Activated naive CD4-positive, alpha-beta T cell (primary cell): ENCODE measurements at places on chromosomes 5 and 9.

GRCh38 chr9:12719431-12719830 is 26.2 kb downstream of the TYRP1 start:
- DNase-seq, result no peak

DNA sequence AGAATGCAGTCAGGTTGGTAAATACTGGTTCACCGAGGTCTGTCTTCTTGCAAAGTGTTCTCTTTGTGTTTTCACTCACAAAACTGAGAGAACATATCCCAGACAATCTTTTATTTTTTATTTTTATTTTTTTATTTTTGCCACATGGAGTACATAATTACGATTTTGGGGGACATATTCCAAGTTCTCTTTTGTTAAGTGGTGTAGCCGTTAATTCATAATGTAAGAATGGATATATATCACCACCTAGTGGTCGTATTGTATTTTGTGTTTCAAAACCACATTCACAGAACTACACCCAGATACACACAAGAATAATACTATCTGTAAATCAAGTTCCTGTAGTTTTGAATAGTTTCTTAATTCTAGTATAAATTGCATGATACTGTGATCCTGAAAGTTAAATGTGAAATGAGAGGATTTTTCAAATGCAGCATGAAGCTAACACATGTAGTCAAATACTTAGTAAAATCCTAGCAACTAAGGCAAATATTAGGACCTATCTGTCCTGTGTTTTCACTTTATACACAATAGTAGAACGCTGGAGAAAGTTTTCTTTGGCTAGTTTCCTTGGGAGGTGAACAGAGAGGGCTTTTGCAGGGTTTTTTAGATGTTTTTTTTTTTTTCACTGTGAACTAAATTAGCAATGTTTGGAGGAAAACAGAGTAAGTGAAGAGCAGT is 92.7 kb downstream of the VCAN start:
- no peak for DNase-seq

DNA sequence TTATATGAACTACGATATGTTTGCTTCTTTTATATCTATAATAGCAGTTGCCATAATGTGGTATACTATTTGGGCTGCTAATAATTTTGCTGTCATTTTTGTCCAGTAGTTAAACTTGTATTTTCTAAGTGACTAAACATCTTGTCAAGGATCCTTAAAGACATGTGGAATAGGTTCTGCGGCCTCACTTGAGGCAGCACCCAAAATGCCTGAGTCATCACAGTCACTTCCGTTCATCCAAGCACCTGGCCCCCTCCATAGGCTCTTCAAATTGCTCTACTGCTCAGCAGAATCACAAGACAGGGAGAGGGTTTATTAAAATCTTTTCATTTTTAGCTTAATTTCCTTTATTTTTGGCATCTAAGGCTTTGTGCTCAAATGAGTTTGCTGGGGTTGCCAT is 259.1 kb downstream of the AOPEP start:
- no peak for DNase-seq

DNA sequence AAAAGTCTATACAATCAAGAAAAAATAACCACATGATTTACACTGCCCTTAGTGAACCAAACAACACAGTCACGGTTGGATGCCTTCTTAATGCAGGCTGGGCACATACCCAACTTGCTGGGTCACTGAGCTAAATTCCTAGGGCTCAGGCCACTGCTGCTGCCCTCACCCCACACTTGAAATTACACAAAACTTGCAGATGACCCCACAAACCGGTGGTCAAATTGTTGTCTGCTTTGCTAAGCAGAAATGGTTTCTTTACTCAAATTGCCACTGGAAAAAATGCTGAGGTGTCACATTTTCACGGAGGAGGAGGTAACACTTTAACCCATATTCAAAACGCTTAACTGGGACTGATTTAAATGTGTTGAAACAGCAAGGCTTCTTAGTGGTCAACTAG is 62.4 kb downstream of the HMHB1 start:
- DNase-seq, result no peak

- no peak for DNase-seq
Observed at GRCh38 chr9:1591310-1591709, 423.8 kb upstream of the SMARCA2 start.

GRCh38 chr5:58456486-58456885 is 3.4 kb downstream of the PLK2 start:
- no peak for DNase-seq

- no peak for DNase-seq
Observed at GRCh38 chr5:173857234-173857633, 30.9 kb upstream of the CPEB4 start.

GRCh38 chr5:150034662-150035061 is 34.1 kb downstream of the HMGXB3 start:
- no peak for DNase-seq

GRCh38 chr9:88143179-88143578 is 4.9 kb upstream of the SPATA31C2 start:
- DNase-seq, result no peak

DNA sequence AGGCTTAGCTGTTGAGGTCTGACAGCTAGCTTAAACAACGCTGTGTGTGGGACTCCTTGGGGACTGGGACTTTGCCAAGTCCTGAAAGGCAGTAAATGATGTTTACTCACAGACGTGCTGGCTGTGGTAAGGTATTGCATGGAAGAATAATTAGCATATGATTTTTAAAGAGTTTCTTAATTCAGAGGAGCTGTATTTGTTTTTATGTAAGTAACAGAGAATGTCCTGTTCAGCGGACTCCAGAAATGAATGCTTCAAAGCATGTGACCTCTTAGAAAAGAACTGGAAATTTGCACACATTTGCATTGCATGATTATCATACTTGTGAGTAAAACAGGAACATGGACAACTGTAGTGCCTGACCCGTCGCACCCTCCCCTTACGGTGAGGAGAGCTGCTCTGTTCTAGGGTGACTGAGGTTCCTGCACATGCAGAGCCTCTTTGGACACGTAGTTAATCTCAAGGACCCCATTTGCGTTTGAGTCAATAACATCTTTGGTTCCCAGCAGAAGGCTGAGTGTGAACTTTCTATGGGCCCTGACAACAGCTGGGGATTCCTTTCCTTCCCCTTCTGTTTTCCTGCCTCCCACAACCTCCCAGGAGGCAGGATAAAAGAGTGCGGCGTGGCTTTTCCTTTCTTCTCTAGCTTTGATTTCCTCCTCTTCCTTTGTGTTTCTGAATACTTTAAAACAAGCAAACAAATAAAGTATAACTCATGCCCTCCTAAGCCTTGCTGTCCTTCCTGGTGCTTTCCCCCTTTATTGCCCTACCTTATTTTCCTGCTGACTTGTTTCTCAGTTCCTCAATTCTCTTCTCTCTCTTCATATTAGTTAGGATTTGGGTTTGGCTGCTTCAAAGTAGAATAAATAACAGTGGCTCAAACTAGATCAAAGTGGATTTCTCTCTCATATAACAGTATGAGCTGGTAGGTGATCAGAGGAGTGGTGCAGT is 157.2 kb upstream of the CD180 start:
- no peak for DNase-seq

GRCh38 chr5:161803-162110 is 29.5 kb upstream of the LRRC14B start:
- no peak for DNase-seq
